ENCODE measurements at places on chromosomes 11 and 22.

DNA sequence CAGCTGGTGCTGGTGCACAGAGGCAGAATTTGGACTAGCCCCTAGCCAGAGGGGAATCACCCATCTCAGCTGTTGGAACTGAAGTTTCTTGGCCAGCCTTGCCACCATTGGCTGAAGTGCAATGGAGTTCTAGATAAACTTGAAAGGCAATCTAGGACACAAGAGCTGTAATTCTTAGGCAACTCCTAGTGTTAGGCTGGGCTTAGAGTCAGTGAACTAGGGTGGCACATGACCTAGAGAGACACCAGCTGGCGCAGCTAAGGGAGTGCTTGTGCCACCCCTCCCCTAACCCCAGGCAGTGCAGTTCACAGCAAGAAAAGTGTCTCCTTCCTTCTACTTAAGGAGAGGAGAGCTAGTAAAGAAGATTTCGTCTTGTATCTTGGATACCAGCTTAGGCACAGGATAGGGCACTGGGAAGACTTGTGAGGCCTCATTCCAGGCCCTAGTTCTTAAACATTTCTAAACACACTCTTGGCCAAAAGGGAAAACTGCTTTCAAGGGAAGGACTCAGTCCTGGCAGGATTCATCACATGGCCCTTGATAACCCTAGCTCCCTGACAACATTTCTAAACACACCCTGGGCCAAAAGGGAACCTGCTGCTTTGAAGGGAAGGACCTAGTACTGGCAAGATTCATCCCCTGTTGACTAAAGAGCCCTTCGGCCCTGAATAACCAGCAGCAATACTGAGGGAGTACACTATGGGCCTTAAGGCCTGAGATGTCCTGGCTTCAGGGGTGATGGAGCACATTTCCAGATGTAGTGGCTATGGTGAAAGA, 53.4 kb downstream of the XRRA1 start:
- no peak for DNase-seq

DNA sequence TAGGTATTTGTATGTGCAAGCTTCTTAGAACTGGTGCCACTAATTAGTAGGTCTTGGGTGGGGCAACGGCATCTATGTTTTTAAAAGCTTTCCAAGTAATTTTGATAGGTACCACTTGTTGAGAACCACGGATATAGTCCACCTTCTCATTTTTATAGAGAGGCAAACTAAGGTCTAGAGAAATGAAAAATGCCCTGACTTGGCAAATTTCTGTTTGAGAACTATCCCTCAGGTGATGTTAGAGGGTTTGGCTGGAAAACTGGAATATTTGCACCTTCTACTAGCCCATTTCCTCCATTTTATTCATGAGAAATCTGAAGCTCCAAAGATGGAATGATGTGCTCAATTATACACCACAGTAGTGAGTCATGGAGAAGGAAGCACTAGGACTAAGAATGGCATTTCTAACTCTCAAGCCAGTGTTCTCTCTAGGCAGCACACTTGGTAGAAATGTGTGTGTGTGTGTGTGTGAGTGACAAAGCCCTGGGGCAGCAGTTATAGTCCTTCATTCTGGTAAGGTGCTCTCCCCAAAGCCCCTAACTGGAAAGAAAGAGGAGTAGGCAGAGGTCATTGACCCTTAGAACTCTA, 1.8 kb upstream of the TMEM86A start:
- DNase-seq: no peak

- no peak for DNase-seq
Observed at GRCh38 chr11:113831314-113831713, 44.1 kb downstream of the USP28 start.

DNA sequence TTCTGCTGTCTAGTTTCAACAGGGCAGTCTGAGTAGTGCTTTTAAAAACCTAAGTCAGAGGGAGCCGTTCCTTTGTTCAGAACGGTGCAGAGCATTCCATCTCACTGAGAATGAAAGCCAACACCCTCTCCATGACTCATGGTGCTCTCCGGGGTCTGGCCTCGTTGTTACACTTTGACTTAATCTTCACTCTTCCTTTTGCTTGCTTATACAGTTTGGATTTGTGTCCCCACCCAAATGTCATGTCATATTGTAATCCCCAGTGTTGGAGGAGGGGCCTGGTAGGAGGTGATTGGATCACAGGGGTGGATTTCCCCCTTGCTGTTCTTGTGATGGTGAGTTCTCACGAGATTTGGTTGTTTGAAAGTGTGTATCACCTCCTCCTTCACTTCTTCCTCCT, 292.2 kb downstream of the ST3GAL4 start:
- no peak for DNase-seq

DNA sequence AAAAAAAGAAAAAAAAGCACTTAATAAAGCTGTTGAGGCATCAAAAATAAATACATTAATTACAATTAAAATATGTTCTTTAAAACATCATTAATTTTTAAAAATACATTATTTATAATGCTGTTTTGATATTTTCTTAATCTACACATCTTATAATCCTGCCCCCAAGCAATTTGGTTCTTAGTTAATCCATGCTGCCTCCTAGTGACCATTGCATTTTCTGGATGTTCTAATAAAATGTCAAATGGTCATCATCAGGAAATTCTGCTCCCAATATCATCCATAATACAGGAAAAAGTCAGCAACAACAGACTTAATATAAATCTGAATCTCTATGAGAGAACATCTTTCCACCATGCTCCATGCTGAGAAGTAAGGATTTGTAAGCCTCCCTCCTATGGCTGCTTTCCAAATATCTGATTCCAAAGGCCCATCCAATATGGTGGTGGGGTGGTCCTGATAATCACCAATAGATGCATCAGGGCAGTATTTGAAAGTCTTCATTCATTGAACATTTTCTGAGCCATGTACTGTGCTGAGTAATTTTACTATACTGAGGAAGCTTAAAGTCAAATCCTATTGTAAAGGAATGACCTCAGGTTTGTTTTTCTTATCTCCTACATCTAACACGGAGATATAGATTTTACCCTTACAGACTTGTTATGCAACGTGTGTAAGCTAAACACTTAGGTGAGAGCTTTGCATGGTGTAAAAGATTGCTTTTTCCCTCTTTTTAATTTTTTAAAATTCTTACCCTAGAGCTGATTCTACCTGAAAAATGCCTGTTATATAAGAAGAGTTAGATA, 124.7 kb upstream of the BMAL1 start:
- no peak for DNase-seq

- no peak for DNase-seq
Observed at GRCh38 chr22:45271667-45272201, 13.0 kb upstream of the UPK3A start.

DNA sequence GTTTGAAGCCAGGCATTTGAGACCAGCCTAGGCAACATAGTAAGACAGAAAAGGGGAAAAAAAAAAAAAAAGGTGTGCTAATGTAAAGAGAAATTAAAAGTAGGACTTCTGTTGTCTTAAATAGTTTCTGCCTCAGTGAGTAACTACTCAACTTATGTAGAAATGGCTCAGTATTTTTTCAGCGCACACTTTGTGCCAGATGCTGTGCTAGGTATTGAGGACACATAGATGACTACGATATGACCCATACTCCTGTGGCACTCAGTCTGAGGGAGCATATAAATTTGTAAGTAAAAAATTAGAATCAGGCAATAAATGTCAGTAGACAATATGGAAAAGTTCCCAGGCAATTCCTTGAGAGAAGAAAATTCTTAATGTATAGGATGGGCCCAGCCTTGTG, 93.9 kb downstream of the YAP1 start:
- DNase-seq: no peak

DNA sequence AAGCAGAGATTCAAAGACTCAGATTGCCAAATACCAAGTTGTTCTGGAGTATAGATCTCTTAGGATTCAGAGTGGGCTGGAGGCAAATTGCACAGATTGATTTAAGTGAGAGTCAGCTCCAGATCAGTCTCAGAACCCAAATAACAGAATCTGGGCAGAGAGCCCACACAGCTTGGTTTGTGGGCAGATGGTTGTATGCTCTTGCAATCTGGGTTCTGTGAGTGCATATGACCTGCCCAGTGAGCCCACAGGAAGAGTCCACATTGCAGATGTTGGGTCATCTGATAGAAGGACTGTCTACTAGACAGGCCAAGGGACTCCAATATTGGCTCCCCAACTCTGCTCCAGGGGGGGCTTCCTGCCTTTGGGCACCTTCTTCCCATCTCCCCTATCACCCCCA, 65.9 kb downstream of the ADAMTS15 start:
- DNase-seq: no peak

DNA sequence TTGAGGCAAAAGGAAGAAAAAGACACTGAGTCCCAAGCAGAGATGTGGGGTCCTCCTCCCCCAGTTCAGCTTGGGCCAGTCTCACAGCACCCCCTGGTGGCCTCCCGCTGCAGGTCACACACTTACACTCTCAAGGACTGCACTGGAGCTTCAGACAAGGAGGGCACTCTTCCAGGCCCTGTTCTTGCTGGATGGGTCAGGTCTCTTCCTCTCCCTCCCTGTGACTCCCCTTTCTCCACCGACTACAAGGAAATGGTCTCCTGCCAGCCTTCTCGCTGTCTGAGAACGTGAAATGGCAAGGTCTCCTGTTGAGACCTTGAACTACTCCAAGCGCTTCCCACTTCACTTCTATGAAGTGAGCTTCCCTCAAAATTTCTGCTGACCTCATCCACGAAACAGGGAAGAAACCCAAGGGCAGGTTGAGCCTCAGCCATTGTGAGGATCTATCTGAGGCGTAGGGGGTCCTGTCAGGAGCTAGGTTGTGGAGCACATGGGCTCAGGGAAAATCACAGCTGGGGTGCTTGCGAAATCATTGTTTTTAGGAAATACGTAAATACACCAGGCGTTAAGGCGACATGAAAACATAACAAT, 11.2 kb upstream of the IGLL1 start:
- peak; percentile 50 for DNase-seq

DNA sequence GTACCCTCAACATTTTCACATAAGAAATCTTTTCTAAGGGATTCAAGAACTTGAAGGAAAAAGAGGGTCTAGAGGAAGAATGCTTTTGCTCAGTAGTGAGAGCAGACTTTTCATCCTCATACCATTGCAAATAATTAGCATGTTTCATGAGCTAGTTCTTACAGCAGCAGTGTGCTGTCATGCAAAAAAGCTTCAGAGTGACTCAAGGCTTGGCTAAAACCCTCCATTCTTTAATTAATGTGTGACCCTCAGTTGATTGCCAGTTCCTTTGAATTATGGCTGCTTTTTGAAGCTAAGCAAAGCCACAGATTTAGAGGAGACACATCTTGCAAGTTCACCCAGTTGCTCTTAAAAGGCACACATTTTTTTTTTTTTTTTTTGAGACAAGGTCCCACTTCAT, 36.6 kb upstream of the PCF11 start:
- no peak for DNase-seq

- DNase-seq: no peak
Observed at GRCh38 chr11:61114913-61115312, 12.6 kb downstream of the CD5 start.

GRCh38 chr11:45095691-45096010, 50.8 kb upstream of the PRDM11 start:
- no peak for DNase-seq

- DNase-seq: no peak
Observed at GRCh38 chr11:134245434-134245833, 7.7 kb downstream of the THYN1 start.

DNA sequence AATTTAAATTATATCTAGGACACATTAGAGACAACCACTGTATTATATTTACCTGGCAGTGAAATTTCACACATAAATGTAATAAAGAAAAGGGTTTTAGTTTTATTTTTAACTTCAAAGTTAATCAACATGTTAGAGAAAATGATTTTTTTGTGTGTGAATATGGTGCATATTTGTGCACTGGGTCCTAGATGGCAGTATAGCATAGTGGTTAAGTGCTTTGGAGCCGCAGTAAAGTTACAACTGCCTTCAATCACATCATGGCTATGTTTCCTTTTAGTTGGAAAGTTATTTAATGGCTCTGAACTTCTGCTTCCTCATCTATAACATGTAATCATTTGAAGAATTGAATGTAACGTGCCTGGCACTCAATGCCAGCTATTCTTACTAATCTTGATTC, 108.9 kb upstream of the DDI1 start:
- DNase-seq: no peak

GRCh38 chr11:67633758-67634365, 4.1 kb upstream of the NUDT8 start:
- DNase-seq: no peak

- DNase-seq: no peak
Observed at GRCh38 chr11:86803136-86804045, 3.0 kb downstream of the PRSS23 start.

DNA sequence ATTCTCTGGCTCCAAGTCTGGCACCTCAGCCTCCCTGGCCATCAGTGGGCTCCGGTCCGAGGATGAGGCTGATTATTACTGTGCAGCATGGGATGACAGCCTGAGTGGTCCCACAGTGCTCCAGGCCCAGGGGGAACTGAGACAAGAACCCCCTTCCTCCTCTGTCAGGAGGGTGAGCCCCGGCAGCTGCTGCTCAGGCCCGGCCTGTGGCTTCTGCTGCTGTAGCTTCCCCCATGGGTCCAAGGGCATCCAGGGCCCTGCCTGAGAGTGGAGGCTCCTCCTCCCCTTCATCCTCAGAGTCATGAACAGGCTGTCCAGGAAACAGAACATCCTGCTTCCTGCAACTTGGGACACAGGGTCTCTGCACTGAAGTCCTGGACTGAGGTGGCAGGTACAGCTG, 113.6 kb downstream of the VPREB1 start:
- no peak for DNase-seq

DNA sequence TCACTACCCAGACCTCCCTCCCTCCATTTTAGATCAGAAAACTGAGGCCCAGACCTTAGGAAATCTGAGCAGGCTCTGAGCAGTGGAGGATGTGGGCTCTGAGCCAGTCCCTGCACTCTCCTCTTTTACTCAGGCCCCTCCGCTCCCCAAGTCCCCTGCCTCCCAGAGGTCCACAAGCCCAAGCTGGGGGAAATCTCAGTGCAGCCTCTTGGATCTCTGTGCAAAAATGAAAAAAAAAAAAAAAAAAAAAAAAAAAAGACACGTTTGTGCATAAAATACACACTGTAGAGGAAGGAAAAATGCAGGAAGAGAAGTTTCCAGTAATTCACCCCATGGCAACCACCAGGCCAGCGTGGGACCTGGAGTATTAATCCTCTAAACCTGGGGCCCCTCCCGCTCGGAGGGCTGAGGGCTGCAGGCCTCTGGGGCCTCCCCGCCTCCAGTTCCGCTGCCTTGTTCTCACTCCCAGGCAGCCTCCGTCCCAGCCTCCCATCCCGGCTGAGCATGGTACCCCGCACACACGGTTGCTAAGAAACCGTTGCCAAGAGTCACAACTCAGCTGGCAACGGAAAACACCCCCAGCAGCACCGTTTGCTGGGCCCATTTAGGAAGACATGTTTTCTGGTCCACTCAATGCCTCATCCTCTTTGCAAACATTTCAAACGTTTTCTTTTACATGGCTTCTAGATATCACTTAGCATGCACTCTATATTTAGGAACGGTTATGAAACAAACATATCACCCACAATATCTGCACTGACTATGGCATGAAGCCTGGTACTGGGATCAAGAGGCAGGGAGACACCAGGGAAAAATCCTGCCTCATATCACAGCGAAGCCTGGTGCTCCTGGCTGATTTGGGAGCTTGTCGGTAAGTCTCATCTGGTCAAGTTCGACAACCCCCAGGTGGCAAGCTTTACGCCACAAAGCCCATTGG, 227.5 kb downstream of the CTTN start:
- DNase-seq: no peak

Data from stimulated activated CD4-positive, alpha-beta T cell treated with anti-CD3 and anti-CD28 coated beads, Interleukin-2, amount 100 ng/mL, for 48 hours (primary cell).